Body of pancreas (tissue), 4 donors: ENCODE measurements at places on chromosomes 7 and 10. TPM values are rescaled to one million over a fixed set of nuclear protein-coding genes. Genes with fewer than 3 reads are reported as not detected.

- DNase-seq: no peak
Measured at GRCh38 chr7:133480868-133481267, 228.0 kb downstream of the EXOC4 start.

Gene EPO
- total RNA-seq: 2.6 TPM

Gene HOXA6
- total RNA-seq: not detected

DNA sequence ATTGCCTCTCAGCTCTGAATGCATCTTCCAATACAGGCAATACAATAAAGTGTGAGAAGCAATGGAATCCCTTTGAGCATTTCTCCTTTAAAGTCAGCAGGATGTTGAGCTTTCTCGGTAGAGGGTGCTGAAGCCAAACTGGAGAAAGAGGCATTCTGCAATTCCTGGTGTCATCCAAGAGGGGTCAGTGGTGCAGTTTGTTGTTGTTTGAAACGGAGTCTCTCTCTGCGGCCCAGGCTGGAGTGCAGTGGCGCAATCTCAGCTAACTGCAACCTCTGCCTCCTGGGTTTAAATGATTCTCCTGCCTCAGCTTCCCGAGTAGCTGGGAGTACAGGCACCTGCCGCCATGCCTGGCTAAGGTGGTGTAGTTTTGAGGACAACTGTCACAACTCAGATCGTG, 486.5 kb downstream of the CALN1 start:
- DNase-seq: no peak

- DNase-seq: no peak
Measured at GRCh38 chr10:77874872-77875271, 51.7 kb downstream of the DLG5 start.

- DNase-seq: no peak
Measured at GRCh38 chr10:5723692-5724091, 39.1 kb downstream of the TASOR2 start.

DNA sequence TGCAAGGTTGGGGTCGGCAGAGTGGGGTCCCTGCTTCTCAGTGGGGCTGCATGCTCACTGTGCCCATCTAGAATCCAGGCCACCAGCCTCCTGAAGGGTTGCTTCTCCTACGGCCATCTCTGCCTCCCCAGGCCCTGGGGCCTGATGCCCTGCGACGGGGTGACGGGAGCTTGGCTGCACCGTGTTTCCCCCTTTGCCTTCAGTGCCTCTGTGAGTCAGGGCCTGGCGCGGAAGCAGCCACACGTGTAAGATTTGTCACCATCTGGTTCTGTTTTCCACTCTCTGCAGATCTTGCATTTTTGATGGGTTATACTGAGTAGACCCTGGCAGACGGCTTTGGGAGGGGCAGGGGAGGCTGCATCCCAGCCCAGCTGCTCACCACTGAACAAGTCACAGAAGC, 7.2 kb downstream of the ADAMTS14 start:
- DNase-seq: peak; percentile 20

DNA sequence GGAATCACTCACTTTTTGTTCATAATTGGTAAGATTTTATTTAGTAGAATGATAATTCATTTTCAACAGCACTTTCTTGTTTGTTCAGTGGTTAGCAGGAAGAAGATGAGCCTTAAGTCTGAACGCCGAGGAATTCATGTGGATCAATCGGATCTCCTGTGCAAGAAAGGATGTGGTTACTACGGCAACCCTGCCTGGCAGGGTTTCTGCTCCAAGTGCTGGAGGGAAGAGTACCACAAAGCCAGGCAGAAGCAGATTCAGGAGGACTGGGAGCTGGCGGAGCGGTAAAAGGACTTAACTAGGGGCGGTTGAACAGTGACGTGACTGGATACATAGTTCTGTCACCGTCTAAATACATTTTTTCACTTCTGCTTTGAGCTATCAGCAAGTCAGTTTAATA, 31.3 kb downstream of the RABGEF1 start:
- no peak for DNase-seq

- DNase-seq: no peak
Measured at GRCh38 chr7:112986256-112987031, 100.2 kb downstream of the GPR85 start.

DNA sequence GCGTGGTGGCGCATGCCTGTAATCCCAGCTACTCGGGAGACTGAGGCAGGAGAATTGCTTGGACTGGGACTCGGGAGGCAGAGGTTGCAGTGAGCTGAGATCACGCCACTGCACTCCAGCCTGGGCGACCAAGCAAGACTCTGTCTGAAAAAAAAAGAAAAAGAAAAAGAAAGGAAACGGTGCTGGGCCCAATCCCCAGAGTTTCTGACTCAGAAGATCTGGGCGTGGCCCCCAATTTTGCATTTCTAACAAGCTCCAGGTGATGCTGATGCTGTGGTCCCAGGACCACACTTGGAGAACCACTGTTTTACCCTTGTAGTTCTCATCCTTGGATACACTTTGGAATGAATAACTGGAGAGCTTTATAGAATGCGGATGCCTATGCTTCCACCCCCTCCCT, 79.0 kb downstream of the C10orf105 start:
- no peak for DNase-seq

- DNase-seq: peak; percentile 50
Measured at GRCh38 chr7:8282162-8282561, 20.2 kb upstream of the ICA1 start.
